Right kidney (tissue), 9 donors: ENCODE measurements at places on chromosomes 7 and 10.

GRCh38 chr7:155746188-155746587 is 66.1 kb downstream of the SHH start:
- DNase-seq = no peak

GRCh38 chr7:41418337-41418736 is 284.6 kb downstream of the INHBA start:
- DNase-seq = no peak

DNA sequence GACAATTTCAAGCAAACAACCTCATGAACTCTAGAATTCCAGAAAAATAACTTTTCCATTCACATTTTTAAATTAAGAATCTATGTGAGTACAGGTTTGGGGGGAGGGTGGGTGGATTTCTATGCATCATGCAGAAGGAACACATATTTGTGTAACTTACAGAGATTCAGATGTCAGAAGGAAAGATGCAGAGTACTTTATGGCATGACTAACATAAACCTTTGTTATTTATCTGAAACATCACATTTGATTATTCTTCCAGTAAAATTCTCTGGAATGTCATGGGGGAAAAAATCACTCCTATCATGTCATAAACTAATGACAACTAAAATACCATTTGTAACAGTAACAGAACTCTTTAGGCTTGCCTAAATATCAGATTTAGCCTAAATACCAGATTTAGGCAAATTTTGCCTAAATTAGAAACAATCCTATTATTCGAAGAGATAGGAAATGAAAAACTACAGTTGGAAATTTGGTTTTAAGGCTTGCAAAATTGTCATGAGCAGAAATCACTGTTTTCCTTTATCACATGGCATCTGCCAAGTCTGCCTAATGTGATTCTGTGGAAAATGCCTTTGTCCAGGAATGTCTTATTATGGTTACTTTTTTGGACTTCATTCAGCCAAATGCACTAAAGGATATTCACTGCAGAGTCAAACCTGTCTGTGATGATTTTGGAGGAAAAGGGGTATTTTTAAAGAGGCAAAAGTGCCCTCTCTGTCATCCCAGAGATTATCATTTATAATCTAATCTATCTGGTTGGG is 527.7 kb upstream of the CELF2 start:
- DNase-seq = no peak

- no peak for DNase-seq
Measured at GRCh38 chr10:59047180-59047579, 129.3 kb upstream of the PHYHIPL start.

DNA sequence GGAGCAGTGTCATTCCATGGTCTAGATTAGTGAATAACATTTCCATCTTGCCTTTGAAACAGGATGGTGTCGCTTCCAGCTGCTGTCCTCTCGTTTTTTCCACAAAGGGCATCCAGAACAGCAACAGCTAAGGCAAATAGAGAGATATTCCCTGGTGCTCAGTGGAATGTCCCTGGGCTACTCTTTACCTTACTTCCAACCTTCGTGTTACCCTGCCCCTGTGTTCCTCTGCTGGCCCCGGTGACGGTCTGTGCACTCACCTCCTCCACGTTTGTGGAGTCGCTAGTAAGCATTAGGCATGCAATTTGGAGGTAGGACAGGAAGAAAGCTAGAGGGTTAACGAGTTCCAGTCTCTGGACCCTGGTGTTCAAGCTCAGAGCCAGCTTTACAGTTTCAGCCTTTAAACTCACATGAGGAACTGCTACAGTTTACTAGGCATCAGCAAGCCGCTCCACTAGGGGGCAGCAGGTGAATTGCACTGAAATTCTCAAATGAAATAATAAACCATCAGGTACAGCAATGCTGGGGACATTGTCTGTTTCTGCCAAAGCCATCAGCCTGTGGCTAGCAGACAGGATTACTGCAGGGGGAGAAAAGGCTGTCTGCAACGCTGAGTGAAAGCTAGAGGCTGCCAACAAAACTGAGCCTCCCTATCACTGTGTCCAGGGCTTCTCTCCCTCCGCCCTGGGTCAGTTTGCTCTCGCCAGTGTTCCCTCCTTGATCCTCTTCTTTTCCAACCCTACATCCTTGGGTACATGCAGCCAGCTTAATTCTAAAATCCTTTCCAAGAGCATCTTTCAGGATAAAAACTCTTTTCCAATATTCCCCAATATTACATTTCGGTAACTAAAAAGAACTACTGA is 9.0 kb downstream of the MRPL32 start:
- peak; percentile 46 for DNase-seq

GRCh38 chr10:107665459-107665858 is 501.0 kb upstream of the SORCS1 start:
- no peak for DNase-seq

DNA sequence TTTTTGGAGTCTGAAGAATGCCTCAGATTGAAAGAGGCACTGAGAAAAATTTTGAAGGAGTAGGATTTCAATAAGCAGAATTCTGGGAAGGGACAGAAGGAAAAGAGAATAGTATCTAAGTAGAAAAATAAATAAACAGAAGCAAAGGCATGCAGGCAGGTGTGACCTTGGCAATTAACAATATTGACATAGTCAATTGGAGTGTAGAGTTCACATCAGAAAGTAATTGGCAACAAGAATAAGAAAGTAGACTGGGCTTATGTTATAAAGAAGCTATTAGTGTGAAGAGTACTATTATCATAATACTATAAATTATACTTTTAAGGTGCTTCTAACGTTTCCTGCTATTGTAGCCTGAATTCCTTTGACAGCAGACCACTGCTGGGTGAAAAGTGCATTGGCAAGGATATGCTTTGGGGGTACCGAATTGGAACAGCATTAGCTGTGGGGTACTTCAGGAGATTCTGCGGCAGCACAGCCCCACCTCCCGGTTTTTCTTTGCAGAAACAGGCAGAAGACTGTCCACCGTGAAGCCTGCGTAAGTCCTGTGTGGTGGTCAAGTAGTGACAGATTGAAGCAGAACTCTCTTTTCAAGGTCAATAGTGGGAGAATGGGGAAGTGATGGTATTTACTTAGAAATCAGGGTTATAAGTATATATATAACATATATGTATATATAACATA is 357.0 kb downstream of the THSD7A start:
- no peak for DNase-seq

DNA sequence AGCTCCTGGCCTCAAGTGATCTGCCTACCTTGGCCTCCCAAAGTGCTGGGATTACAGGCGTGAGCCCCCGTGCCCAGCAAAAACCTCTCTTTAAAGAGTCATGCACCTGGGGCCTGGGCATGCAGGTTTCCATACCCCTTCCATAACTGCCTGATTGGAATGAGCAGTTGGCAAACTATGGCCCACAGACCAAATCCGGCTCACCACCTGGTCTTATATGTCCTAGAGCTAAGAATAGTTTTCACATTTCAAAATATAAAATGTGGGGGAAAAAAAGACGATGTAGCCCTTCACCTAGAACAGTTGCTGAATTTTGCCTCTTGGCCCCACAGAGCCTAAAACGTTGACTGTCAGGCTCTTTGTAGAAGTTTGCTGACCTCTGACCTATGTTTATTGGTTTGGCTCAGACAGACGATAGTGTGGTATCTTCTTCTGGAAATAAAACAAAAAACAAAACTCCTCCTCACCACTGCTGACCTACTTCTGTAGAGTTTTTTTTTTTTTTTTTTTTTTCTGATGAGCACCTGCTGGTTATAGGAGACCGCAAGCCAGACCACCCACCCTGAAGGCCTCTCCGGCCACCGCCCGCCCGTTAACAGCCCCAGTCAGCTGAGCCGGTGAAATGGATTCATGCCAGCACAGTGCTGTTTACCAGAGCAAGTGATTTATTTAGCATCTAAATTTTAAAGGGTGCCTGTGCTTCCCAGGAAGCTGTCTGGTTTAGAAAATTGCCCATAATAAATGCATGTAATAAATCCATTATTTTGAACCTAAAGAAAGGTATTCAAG is 33.5 kb upstream of the SFRP5 start:
- no peak for DNase-seq

DNA sequence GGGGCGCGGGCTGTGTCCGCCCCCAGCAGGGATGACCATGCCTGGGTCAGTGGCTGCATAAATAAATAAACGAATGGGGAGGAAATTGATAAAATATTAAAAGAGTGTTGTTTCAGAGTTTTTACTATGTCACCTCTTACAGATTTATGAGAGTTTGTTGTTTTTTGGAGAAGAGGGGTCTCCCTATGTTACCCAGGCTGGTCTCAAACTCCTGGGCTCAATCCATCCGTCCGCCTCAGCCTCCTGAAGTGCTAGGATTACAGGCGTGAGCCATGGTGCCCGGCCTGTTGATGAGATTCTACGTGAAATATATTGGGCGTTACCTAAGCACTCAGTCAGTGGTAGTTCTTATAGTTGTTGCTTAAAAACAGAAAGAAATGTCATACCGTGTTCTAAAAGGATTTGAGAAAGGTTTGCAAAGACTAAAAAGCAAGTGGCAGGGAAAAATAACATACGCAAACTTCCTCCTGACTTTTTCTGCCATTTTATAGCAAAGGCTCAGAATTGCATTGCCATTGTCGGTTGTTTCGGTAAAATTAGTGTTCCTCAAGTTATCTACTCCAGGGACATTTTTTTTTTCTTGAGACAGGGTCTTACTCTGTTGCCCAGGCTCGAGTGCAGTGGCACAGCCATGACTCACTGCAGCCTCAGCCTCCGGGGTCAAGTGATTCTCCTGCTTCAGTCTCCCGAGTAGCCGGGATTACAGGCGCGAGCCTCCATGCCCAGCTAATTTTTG is 39.5 kb upstream of the FOXK1 start:
- no peak for DNase-seq

GRCh38 chr7:158329686-158330085 is 257.9 kb downstream of the PTPRN2 start:
- no peak for DNase-seq

- DNase-seq = peak; percentile 25
Measured at GRCh38 chr7:113087071-113087998, 708 bp upstream of the GPR85 start.

DNA sequence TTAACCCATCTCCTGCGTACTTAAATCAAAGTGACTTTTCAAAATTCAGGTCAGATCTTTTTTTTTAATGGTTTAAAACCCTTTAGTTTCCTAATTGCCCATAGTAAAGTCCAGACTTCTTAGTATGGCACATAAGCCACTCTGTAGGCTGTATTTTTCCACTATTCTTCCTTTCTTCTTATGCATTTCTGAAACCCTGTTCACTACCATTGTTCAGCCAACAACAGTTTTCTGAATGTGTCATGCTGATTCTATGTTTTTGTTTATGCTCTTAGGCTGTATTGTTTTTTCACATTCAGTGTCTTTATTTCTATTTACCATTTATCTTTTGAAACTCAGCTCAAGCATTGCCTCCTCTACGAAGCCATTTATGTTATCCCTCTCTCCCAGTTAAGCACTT is 26.7 kb downstream of the CCSER2 start:
- DNase-seq = no peak

DNA sequence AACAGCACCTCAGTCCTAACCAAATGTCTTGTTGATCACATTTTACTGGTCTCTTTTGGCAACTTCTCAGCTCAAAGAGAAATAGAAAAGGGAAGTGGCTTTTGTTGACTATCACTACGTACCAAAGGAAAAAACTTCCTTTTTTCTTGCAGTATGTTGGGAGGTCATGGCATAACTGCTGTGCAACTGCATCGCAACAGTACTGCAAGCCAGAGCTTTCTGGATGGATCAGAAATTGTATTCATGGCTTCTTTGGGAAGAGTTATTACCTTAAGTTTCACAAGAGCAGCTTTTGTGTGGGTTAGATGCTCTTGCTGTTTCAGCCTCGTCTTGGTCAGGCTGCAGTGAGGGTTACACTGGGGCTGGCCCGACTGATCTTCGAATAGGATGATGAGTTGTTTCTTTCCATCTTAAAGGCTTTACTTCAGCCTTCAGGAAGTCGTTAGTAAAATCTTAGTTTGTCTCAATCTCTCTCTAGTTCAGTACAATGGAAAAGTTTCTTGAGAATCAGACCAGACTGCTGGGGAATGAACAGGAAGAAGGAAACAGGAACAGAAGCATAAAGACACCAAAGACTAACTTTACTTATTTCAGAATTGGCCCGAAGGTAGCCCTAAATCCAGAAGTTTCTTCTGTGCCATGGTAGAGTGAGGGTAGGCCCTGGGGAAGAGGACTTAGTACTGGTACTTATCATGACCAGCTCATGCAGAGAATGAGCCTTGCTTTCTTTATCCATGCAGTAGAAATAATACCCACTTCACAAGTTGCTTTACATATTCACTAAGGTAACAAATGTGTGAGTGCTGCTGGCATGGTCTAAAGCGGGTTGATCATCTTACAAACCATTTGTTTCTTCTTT is 153.6 kb downstream of the CELF2 start:
- no peak for DNase-seq

GRCh38 chr10:51950371-51950995 is 251.1 kb upstream of the CSTF2T start:
- no peak for DNase-seq

- DNase-seq = no peak
Measured at GRCh38 chr10:78382772-78383171, 349.1 kb downstream of the RPS24 start.

DNA sequence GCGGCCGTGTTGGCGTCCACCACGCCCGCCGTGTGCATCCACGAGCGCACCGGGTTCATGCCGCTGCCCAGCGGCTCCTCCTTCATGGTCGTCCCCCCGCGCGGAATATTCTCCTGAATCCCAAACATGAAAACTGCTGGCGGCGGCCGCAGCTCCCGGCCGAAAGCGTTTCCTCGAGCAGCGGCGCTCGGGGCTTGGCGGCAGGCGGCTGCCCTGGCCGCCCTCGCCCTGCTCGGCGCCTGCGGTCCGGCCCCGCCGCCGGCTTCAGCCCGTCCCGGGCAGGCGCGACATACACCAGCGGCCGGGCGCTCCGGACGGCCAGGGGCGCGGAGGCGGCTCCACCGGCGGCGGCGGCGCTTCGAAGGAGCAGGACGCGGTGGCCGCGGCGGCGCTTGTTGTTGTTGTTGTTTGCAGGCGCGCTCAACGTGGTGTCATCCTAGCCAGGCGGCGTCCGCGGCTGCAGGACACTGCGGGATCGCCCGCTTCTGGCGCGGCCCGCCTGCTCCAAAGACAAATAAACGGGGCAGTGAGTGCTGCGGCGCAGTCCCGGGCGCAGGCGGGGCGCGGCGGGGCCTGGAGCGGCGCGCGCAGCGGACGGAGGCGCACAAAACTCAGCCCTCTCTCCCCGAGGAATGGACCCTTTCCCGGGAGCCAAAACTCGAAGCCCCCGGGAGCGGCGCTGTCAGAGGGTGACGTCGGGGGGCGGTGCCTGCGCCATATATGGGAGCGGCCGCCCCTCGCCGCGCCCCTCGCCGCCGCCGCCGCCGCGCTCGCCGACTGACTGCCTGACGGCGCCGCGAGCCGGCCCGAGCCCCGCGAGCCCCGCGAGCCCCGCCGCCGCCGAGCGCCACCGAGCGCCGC is at the start of gene EBF3:
EBF3 (minus strand) TSS at position 634 of the 861 bp plus-strand sequence; CDS start at position 128, 506 bp downstream.
- peak; percentile 97 for DNase-seq

GRCh38 chr10:125266541-125266940 is 106.2 kb upstream of the CTBP2 start:
- no peak for DNase-seq
